ENCODE measurements at places on chromosomes 3 and 15.

- H3K36me3 ChIP-seq, result peaks cover 40% of the 10 kb centered on the region
- H3K4me3 ChIP-seq, result peak overlapping the region; percentile 95
- H3K4me1 ChIP-seq, result peaks cover 27% of the 10 kb centered on the region
- no peaks in the 10 kb centered on the region for H3K27me3 ChIP-seq
- DNase-seq, result no peak
These were observed 695 bp downstream of the RPL32 start for GRCh38 chr3:12840591-12841148.

GRCh38 chr3:124451630-124452317 is 278.5 kb upstream of the UMPS start:
- H3K36me3 ChIP-seq, result no peaks in the 10 kb centered on the region
- peaks cover 10% of the 10 kb centered on the region for H3K4me1 ChIP-seq
- H3K27ac ChIP-seq, result no peak overlapping the region
- DNase-seq, result peak; percentile 31

GRCh38 chr3:117059956-117060270 is 350.3 kb downstream of the TUSC7 start:
- DNase-seq, result no peak
- H3K27me3 ChIP-seq, result no peaks in the 10 kb centered on the region
- no peak overlapping the region for H3K4me3 ChIP-seq
- H3K27ac ChIP-seq, result no peak overlapping the region
- no peaks in the 10 kb centered on the region for H3K36me3 ChIP-seq

GRCh38 chr3:47409688-47410416 is 29.0 kb downstream of the PTPN23 start:
- H3K4me1 ChIP-seq, result peaks cover 23% of the 10 kb centered on the region
- peak overlapping the region; percentile 73 for H3K27ac ChIP-seq
- no peaks in the 10 kb centered on the region for H3K27me3 ChIP-seq
- H3K4me3 ChIP-seq, result peak overlapping the region; percentile 41

DNA sequence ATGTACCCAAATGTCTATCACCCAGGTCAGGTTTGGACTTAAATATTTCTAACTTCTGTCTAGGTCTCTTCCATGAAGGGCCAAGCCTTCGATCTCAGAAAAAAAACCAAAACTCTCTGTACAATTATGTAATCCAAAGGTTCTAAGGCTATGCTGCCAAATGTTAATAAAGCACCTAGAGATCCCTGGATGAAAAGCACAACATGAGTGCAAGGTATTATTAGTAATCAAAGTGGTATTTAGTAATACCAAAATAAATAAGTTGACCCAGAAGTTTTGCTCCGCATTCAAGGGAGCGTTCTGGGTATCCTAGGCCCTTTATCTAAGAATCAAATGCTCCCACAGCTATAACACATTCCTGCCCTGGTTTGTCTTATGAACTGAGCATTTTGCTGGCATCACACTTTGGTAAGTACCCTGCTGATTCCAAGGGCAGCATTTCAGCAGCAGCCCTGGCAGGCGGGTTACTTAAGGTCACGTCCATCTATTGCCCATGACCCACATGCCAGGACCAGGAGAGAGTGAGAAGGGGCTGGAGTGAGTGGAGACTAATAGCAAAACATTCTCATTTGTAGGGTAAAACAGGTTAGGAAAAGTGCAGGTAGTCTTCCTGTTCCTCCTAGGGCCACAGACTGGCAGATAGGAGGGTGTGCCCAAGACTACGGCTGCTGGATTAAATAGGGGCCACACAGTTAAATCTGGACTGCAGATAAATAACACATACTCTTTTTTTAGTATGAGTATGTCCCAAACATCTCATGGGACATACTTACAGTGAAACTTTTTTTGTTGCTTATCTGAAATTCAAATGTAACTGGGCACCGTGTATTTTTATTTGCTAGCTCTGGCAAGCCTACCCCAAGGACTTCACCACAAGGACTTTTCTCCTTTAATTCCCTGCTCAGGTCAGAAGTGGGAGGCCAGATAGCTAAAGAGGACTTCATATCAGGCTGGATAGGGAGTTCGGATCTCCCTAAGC is 76.0 kb upstream of the SNRK start:
- no peak overlapping the region for H3K4me3 ChIP-seq
- peaks cover 5% of the 10 kb centered on the region for H3K4me1 ChIP-seq
- H3K27ac ChIP-seq, result no peak overlapping the region
- DNase-seq, result no peak

- H3K36me3 ChIP-seq, result peaks cover 31% of the 10 kb centered on the region
- H3K4me3 ChIP-seq, result no peak overlapping the region
- no peaks in the 10 kb centered on the region for H3K27me3 ChIP-seq
- H3K27ac ChIP-seq, result no peak overlapping the region
These were observed 6.0 kb downstream of the AMIGO3 start for GRCh38 chr3:49713336-49714105.
